Uterus (tissue), 4 donors: ENCODE measurements at places on chromosomes 5 and 9. TPM values are rescaled to one million over a fixed set of nuclear protein-coding genes. Genes with fewer than 3 reads are reported as not detected.
A peak's percentile ranks its signal among the peaks of the same experiment; 100 is the strongest.

GRCh38 chr5:11962122-11962521, 57.9 kb upstream of the CTNND2 start:
- no peak overlapping the region for H3K4me3 ChIP-seq
- H3K27me3 ChIP-seq, result no peaks in the 10 kb centered on the region
- H3K27ac ChIP-seq, result no peak overlapping the region
- no peaks in the 10 kb centered on the region for H3K36me3 ChIP-seq
- DNase-seq, result no peak

GRCh38 chr5:156704139-156704538, 146.0 kb upstream of the PPP1R2B start:
- no peak overlapping the region for H3K4me3 ChIP-seq
- no peaks in the 10 kb centered on the region for H3K36me3 ChIP-seq
- no peaks in the 10 kb centered on the region for H3K27me3 ChIP-seq
- H3K27ac ChIP-seq, result no peak overlapping the region

DNA sequence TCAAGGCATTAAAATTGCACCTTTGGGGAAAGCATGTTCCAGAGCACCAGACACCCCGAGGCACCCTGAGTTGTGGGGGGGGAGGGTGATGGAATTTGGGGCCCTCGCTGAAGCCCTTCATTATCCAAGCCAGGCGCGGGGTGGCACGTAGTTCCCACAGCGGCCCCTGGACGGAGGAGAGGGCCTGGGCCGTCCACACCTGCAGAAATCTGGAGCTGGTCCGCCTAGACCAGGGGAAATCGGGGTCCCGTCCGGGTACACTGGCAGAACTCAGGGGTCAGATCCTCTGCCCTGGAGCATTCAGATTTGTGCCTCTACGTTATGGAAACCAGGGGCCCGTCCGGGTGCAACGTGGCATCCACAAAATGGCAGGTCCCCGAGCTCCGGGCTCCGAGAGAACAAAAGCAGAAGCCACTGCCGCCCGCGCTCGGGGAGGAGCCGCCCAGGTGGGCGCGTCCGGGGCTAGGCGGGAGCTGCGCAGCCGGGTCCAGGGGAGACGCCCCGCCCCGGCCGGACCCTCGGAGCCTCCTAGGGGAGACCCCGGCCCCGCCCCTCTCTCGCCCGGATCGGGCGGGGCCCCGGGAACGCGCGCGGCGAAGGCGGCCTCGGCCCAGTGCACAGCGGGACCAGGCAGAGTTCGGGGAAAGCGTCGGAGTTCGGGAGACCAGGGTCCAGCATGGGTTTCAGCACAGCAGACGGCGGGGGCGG, at the start of gene PLEKHG4B:
Gene PLEKHG4B (plus strand): TSS at position 613 of the 708 bp plus-strand sequence. CDS start 64 bp downstream, at position 677.
- H3K4me1 ChIP-seq, result peaks cover 4% of the 10 kb centered on the region
- no peak for DNase-seq
- no peaks in the 10 kb centered on the region for H3K36me3 ChIP-seq
- no peak within 1 kb of the TSS for H3K27ac ChIP-seq
- peak within 1 kb of the TSS; percentile 29 for H3K4me3 ChIP-seq

- H3K4me3 ChIP-seq, result no peak overlapping the region
- H3K27me3 ChIP-seq, result no peaks in the 10 kb centered on the region
- H3K27ac ChIP-seq, result no peak overlapping the region
- no peak for DNase-seq
These were observed 5.4 kb upstream of the NRARP start for GRCh38 chr9:137307255-137308056.

DNA sequence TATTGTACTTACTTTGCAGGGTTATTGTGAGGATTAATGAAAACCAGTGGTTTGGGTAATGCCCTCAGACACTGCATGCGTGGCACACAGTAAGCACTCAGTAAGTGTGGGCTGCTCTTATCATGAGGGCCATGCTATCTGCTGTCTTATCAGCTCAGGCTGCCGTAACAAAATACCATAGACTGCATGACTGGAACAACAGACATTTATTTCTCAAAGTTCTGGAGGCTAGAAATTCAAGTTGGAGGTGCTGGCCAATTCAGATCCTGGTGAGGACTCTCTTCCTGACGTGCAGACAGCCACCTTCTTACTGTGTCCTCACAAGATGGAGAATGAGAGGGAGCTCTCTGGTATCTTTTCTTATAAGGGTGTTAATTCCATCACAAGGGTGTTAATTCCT, 23.9 kb upstream of the SH3PXD2B start:
- no peak overlapping the region for H3K27ac ChIP-seq
- H3K36me3 ChIP-seq, result no peaks in the 10 kb centered on the region
- H3K27me3 ChIP-seq, result no peaks in the 10 kb centered on the region
- H3K4me3 ChIP-seq, result no peak overlapping the region
- no peak for DNase-seq

DNA sequence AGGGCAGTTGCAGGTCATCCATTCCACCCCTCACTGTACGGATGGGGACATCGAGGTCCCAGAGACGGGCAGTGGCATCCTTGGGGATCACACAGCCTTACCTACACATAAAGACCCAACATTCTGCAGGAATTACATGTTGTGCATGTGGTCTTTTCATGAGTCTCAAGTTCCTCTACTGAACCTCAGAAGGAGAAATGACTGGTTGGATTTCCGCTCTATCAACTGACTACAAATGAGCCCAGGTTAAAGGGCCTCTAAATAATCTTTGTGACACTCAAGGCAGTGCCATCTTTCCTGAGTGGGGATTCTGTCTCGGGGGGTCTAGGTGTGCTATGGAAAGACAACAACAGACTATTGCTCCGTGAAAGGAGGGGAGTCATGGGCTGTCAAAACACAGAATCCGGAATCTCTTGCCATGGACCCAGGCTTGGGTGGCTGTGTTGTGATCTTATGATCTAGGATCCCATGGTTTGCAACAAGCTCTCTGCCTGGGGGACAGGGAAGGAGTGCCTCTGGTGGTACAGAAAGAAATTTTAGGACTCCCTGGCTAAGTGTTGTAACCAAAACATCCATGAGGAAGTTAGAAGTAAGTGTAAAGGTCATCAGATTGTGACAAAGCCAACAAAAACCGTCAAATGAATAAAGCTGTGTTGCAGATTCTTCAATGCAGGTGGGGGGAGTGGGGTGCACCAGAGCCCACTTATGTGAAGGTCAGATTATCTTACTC, 1.9 kb upstream of the SLC31A2 start:
- no peak overlapping the region for H3K27ac ChIP-seq
- no peak overlapping the region for H3K4me3 ChIP-seq

DNA sequence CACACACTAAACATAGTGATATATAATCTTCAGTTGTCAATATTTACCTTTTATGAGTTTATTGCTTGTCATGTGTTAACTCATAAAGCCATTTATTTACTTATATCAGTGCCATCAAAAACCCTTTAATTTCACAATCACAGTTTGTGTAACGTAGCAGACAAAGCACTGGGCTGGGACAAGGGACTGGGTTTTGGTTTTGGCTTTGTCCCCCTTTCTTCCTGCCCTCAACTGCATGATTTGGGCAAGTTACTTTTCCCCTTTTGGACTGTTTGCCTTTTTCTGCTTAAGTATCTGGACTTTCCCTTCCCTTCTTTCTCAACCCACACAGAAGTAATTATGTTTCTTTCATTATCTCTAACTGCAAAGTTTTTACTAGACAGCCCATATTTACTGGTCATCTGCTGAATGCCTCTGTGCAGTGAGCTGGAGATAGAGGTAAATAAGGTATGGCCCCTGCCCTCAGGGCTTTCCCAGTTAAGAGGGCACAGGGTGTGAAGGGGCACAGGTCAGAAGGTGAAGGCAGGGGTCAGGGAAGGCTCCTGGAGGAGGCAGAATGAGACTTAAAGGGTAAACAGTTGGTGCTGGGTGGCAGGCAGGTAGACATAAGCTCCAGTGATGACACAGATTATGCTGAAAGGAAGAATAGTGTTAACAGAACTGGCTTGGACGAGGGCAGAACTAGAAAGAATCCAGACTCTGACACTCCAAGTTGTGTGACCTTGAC, 14.8 kb upstream of the NR3C1 start:
- no peaks in the 10 kb centered on the region for H3K36me3 ChIP-seq
- no peak for DNase-seq
- no peak overlapping the region for H3K4me3 ChIP-seq
- no peaks in the 10 kb centered on the region for H3K27me3 ChIP-seq
- no peaks in the 10 kb centered on the region for H3K4me1 ChIP-seq

- H3K27ac ChIP-seq, result no peak overlapping the region
- H3K36me3 ChIP-seq, result no peaks in the 10 kb centered on the region
- H3K27me3 ChIP-seq, result no peaks in the 10 kb centered on the region
- DNase-seq, result no peak
- H3K4me3 ChIP-seq, result no peak overlapping the region
These were observed 56.7 kb upstream of the TAF11L2 start for GRCh38 chr5:17441351-17441750.

Gene CDX1
- total RNA-seq, result 0.41 TPM

Gene PCDHB5
- 13.6 TPM for total RNA-seq

Gene OTP
- total RNA-seq, result not detected

DNA sequence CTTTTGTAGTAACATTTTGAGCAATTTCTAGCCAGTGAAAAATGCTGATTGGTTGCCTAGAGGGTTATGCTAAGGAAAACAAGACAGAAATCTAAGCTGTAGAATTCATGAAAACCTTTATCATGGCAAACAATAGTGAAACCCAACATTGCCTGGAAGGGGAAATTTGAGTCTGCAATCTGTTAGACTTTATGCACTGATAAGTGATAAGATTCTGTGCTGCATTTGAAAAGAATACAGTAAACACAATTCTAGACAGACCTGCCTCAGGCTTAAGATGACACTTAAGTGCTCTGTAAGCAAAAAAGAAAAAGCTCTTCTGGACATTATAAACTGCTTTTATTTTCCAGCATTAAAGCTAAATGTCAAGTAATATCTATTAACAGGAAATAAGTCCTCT, 519.3 kb downstream of the ISL1 start:
- DNase-seq, result no peak
- H3K36me3 ChIP-seq, result no peaks in the 10 kb centered on the region
- no peaks in the 10 kb centered on the region for H3K4me1 ChIP-seq
- no peak overlapping the region for H3K27ac ChIP-seq

GRCh38 chr5:17113174-17113958, 104.1 kb upstream of the BASP1 start:
- H3K4me3 ChIP-seq, result no peak overlapping the region
- no peak overlapping the region for H3K27ac ChIP-seq
- no peaks in the 10 kb centered on the region for H3K27me3 ChIP-seq
- H3K36me3 ChIP-seq, result no peaks in the 10 kb centered on the region
- DNase-seq, result no peak

GRCh38 chr9:128335161-128335560, 5.2 kb upstream of the SLC27A4 start:
- H3K4me1 ChIP-seq, result no peaks in the 10 kb centered on the region
- no peak overlapping the region for H3K4me3 ChIP-seq
- no peaks in the 10 kb centered on the region for H3K27me3 ChIP-seq
- H3K36me3 ChIP-seq, result no peaks in the 10 kb centered on the region
- no peak for DNase-seq
- no peak overlapping the region for H3K27ac ChIP-seq

GRCh38 chr5:56172241-56172640, 60.9 kb downstream of the ANKRD55 start:
- no peaks in the 10 kb centered on the region for H3K36me3 ChIP-seq
- no peaks in the 10 kb centered on the region for H3K27me3 ChIP-seq
- H3K4me1 ChIP-seq, result no peaks in the 10 kb centered on the region
- no peak for DNase-seq
- H3K4me3 ChIP-seq, result no peak overlapping the region
- H3K27ac ChIP-seq, result no peak overlapping the region

Gene KIF4B
- not detected for total RNA-seq

DNA sequence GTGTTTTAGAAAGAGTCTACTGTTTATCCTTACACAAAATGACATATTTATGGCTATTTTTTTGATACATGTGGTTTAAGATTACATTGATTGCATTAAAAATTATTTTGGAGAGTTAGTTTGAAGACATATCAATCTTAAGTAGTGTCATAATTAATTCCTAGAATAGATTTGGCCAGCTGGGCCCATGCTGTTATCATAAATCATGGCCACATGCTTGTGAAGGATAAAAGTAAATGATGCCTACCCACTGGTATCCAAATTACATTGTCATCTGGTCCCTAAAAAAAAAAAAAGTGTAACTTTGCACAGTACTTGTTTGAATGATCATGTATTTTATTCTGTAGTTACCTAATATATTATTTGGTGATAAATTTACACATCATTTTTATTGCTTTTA, 96.9 kb downstream of the PARP8 start:
- DNase-seq, result no peak
- H3K27ac ChIP-seq, result no peak overlapping the region
- H3K36me3 ChIP-seq, result no peaks in the 10 kb centered on the region
- H3K27me3 ChIP-seq, result no peaks in the 10 kb centered on the region

DNA sequence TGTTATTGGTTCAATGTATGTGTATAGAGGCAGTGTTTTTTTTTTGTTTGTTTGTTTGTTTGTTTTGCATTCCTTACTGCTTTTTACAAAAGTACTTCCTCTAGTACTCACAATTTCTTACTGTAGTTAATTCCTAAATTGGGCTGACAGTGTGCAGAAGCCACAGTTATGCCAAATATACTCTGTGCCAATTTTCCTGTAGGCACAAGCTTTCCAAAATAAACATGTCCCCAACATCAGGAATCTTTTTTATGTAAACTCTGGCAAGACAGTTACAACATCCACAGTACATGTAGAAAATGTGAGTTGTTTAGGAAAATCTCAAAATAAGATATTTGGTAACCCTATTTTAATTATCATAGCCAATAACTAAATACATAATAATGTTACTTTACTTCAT, 161.6 kb upstream of the TSLP start:
- no peak overlapping the region for H3K27ac ChIP-seq
- H3K36me3 ChIP-seq, result no peaks in the 10 kb centered on the region
- no peaks in the 10 kb centered on the region for H3K27me3 ChIP-seq
- H3K4me1 ChIP-seq, result no peaks in the 10 kb centered on the region

- H3K4me3 ChIP-seq, result no peak overlapping the region
- H3K27ac ChIP-seq, result no peak overlapping the region
- no peaks in the 10 kb centered on the region for H3K27me3 ChIP-seq
- DNase-seq, result no peak
- no peaks in the 10 kb centered on the region for H3K36me3 ChIP-seq
These were observed 90.8 kb upstream of the EGFLAM start for GRCh38 chr5:38167562-38167996.

DNA sequence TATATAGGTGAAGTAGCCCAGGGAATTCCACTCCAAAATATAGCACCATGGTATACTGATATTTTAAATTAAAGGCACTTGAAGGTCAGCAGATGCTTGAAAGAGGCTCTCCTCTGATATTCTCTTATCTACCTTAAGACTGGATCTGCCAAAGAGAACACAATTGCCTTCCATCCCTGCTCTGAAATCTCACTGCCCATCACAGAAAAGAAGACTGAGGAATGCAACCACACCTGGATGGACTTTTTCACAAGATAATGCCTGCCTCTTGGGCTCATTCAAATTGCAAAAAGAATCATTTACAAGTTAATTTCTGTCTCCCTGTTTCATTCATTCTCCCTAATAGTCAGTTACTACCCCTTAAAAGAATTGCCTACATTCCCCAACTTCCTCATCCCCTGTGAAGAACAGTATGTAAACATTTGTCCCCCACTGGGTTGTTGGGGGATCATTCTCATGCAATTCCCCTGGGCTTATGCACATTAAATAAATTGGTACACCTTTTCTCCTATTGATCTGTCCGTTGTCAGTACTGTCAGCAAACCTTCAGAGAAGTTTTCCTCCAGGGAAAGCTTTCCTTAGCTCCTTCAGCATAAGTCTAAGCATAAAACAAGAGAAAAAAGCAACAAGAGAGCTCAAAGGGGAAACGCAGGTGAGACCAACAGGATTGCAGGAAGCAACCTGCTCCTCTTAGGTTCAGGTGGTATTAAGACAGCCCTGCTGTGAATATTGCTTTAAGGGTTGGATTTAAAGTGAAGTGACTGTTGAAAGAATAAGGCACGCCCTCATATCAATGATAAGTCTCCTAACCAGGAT, 171.4 kb upstream of the SLC30A5 start:
- no peak for DNase-seq
- no peak overlapping the region for H3K4me3 ChIP-seq
- no peaks in the 10 kb centered on the region for H3K36me3 ChIP-seq
- no peak overlapping the region for H3K27ac ChIP-seq
- no peaks in the 10 kb centered on the region for H3K4me1 ChIP-seq
